ENCODE measurements at places on chromosomes 7 and 10. TPM values are rescaled to one million over a fixed set of nuclear protein-coding genes. Genes with fewer than 3 reads are reported as not detected.

DNA sequence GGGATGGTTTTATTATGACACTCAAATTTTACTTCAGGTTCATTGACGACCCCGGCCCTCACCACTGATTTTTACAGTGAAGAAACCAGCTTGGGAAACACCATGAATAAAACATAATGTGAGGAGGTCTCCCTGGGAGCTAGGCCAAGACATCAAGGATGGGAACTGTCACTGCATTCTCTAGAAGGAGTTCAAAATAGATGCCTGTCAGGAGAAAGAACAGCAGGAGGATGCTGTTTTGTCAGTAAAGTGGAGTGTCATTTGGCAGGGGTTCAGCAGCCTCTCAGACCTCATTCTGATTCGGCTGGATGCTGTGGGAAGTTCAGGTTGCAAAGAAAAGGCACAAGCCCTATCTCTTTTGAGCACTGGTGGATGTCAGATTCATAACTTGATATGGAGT, 360.3 kb upstream of the C7orf33 start:
- no peak overlapping the region for H3K4me3 ChIP-seq
- no peak overlapping the region for H3K27ac ChIP-seq
- H3K27me3 ChIP-seq: no peaks in the 10 kb centered on the region
- H3K36me3 ChIP-seq: no peaks in the 10 kb centered on the region
- no peaks in the 10 kb centered on the region for H3K4me1 ChIP-seq
- no peak for DNase-seq

DNA sequence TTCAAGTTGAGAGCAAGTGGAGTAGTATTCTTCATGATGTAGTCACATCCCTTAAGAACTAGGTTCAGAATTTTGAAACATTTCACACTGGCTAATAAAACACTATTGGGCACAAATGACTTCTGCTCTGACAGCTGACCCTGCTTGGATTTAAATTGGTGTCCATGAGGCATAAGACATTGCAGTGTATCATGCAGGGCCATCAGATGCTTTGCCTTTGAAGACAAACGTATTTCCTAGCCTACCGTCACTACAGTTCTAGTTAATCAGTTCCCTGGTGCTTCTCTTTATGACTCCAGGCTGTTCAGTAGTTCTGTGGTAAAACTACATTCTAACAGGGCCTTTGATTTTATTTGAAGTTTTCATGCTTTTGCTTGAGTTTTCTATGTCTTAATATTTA, 168.5 kb upstream of the ZNF804B start:
- no peak for DNase-seq
- no peak overlapping the region for H3K27ac ChIP-seq
- H3K36me3 ChIP-seq: no peaks in the 10 kb centered on the region
- no peaks in the 10 kb centered on the region for H3K4me1 ChIP-seq
- H3K4me3 ChIP-seq: no peak overlapping the region

DNA sequence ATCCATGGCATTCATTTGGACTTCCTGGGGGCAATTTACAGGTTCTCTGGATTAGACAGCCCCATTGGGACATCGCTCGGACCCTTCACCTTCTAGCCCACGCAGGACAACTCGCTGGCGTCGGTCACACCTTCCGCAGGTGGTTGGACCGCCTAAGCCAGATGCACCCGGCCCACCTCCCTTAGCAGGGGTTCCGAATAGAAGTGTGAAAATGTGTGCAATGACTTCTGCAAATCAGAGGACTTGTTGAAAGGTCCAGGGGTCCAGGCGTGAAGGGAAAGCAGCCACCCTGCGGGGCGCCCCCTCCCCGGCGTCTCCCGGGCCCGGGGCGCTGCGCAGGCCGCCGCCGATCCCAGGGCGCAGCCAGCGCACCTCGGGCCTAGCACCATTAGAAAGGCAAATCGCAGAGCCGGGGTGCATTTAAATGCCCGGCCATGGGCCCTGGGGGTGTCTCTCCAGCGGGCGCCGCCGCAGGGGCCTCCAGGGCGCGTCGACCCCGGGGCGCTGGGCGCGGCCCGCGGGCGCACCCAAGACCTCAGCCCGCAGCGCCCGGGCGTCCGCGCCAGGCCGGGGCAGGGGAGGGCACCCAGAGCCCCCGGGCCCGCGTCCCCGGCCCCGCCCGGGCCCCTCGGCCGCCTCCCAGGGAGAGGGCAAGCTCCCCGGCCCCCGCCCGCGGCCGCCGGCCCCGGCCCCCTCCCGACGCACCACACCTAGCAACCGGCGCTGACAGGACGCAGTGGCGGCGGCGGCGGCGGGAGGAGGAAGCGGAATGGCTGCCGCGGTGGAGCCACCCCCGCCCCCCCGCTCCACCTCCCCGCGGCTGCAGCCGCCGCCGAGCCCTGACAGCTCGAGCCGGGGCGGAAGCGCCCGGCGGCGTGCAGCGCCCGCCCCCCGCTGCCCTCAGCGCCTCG, 1.2 kb downstream of the JAZF1 start:
- no peak overlapping the region for H3K27ac ChIP-seq
- H3K36me3 ChIP-seq: no peaks in the 10 kb centered on the region
- H3K27me3 ChIP-seq: peaks cover 17% of the 10 kb centered on the region
- DNase-seq: peak; percentile 81

DNA sequence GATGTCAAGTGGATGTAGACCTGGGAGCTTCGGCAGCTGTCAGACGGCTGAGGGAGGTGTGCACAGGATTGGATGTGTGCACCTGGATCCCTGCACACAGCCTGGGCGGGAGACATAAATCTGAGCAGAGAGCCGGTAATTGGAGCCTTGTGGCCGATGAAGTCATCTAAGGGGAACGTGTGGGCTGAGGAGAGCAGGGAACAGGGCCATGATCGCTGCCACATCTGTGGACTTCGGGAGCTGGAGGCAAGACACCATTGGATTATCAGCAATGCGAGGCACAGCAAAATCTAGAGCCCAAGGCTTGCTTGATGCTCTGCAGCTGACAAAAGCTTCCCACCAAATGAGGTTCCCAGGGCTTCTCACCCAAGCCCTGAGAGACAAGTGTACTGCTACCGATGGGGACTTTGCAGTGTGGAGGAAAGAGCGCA, 147.7 kb downstream of the PTPN20 start:
- H3K27me3 ChIP-seq: peaks cover 56% of the 10 kb centered on the region
- H3K4me3 ChIP-seq: no peak overlapping the region
- H3K27ac ChIP-seq: no peak overlapping the region
- no peaks in the 10 kb centered on the region for H3K36me3 ChIP-seq

GRCh38 chr7:135273581-135273980, 39.9 kb downstream of the STRA8 start:
- H3K4me1 ChIP-seq: peaks cover 4% of the 10 kb centered on the region
- peaks cover 51% of the 10 kb centered on the region for H3K27me3 ChIP-seq
- H3K36me3 ChIP-seq: no peaks in the 10 kb centered on the region
- no peak for DNase-seq
- no peak overlapping the region for H3K4me3 ChIP-seq

DNA sequence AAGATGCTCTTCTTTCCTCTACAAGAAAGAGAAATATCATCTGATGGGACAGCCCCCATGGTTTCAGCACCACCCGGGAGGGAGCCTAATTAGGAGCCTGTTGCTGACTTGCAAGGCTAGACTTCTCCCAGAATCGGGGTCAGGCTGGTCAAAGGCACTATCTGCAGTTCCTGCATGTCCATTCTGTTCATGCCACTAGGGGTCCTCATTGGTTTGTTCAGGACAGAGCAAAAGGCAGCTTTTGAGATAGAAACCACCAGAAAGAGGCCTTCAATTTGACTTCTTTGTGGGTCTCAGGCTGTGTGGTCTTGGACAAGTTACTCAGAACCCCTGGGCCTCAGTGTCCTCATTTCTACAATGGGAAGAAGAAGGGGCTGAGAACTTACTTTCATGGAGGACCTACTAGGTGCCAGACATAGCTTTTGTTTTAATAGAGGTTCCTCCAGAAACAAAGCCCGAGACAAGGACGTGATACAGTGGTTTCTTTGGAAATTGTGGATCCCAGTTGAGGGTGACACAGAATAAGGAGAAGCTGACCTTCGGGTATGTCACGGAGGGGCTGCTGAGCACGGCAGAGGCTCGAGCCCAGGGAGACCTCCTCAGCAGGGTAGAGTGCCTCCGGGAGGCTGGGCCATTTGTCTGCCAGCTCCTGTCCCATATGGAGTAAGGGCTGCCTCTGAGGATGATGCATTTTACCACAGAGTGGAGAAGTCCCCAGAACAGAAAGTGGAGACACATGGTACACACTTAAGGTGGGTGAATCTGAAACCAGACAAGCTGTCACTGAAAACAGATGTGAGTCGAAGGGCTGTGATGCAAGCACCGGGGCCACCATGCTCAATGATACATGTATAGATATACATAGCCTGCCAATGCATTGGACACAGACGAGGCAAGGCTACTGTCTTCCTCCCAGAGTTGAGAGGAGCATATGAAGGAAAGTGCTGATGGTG, 33.1 kb upstream of the NEUROD6 start:
- H3K4me1 ChIP-seq: no peaks in the 10 kb centered on the region
- peak; percentile 55 for DNase-seq
- peaks cover 4% of the 10 kb centered on the region for H3K27me3 ChIP-seq
- no peak overlapping the region for H3K27ac ChIP-seq

DNA sequence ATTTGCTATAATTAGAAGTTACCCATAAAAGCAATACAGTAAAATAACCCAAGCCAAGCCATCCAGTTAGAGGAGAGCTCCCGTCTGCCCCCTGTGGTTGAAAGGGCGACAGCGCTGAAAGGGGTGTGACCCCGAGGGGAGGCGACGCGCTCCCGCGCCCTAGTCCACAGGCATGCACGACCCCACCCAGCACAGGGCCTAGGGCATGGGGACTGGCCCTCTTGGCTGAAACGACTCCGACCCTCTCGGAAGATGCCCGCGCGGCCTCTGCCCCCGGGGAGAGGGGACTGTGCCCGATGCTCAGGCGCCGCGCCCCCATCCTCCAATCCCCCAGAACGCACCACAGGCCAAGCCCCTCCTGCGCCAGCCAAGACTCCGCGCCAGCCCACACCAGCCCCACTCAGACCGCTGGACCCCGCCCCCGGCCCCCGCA, 64.0 kb downstream of the CSGALNACT2 start:
- H3K27ac ChIP-seq: peak overlapping the region; percentile 54
- H3K4me1 ChIP-seq: peaks cover 10% of the 10 kb centered on the region
- H3K4me3 ChIP-seq: peak overlapping the region; percentile 87

- H3K36me3 ChIP-seq: no peaks in the 10 kb centered on the region
- no peak for DNase-seq
- no peaks in the 10 kb centered on the region for H3K27me3 ChIP-seq
- H3K27ac ChIP-seq: no peak overlapping the region
- no peaks in the 10 kb centered on the region for H3K4me1 ChIP-seq
Observed at GRCh38 chr7:82081644-82082224, 311.9 kb upstream of the HGF start.

- no peaks in the 10 kb centered on the region for H3K27me3 ChIP-seq
- no peak for DNase-seq
- no peak overlapping the region for H3K27ac ChIP-seq
- H3K4me3 ChIP-seq: no peak overlapping the region
- no peaks in the 10 kb centered on the region for H3K36me3 ChIP-seq
Observed at GRCh38 chr7:105250706-105251105, 138.0 kb downstream of the SRPK2 start.

- no peaks in the 10 kb centered on the region for H3K27me3 ChIP-seq
- H3K4me3 ChIP-seq: no peak overlapping the region
- no peak overlapping the region for H3K27ac ChIP-seq
- peak; percentile 22 for DNase-seq
Observed at GRCh38 chr7:34675749-34676374, 17.8 kb downstream of the NPSR1 start.

DNA sequence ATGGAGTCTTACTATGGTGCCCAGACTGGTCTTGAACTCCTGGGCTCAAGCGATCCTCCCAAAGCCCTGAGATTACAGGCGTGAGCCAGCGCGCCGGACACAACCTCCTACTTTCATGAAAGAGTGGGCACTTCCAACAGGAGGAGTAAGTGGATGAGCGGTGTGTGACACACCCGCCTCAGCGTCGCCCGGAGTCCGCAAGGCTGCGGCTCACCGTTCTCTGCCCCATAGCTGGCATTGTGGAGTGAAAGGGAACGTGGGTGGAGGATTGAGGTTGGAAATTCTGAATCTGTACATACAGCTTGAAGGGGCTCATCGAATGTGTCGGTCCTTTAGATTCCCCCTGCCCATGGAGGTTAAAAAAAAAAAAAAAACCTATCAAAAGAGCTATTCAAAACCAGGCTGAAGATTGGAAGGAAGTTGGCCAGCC, 524 bp upstream of the PRXL2A start:
- peaks cover 15% of the 10 kb centered on the region for H3K27me3 ChIP-seq
- H3K4me1 ChIP-seq: peaks cover 6% of the 10 kb centered on the region
- no peak overlapping the region for H3K27ac ChIP-seq
- no peak for DNase-seq
- H3K4me3 ChIP-seq: no peak overlapping the region

DNA sequence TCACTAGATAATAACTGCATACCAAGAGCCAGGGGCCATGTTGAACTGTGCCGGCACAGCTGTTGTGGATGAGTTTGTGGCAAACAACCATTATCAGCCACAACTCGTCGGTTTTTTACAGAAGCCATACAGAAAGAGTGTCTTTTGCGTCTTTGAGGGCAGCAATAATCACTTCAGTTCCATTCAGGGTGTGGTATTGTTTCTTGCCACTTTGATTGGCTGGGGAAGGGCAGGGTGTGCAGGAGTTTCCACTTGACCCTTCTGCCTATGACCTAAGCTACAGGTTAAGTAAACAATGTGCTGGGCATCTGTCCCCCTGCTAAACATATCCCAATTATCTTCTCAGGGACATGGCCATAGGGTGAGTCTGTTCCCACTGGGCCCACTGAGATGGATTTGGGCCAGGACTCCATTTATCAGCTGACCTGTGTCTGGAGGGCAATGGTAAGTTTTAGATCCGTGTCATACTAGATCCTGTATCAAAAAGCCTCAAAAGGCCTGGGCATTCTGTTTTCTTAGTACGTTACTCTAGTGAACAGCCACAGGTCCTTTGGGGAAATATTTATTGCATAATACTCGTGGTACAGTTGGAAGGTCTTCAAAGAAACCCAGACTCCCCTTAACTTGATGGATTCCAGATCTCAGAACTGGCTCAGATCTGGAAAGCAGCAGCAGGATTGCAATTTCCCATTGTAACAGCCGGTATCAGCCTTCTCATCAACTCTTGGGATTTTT, 15.9 kb downstream of the ZNF3 start:
- peaks cover 45% of the 10 kb centered on the region for H3K36me3 ChIP-seq
- H3K27me3 ChIP-seq: no peaks in the 10 kb centered on the region
- peak; percentile 64 for DNase-seq
- peaks cover 19% of the 10 kb centered on the region for H3K4me1 ChIP-seq
- no peak overlapping the region for H3K27ac ChIP-seq
- no peak overlapping the region for H3K4me3 ChIP-seq

Gene LIPF
- not detected for total RNA-seq

Measured in K562 (cell line).